ENCODE measurements at places on chromosomes 1 and 21.

- H3K4me1 ChIP-seq, result peaks cover 40% of the 10 kb centered on the region
- DNase-seq, result peak; percentile 79
- H3K27me3 ChIP-seq, result no peaks in the 10 kb centered on the region
- H3K27ac ChIP-seq, result peak overlapping the region; percentile 92
- peak overlapping the region; percentile 42 for H3K4me3 ChIP-seq
These were observed 28.1 kb downstream of the AHDC1 start for GRCh38 chr1:27575840-27576331.

GRCh38 chr1:998745-998994 is 1.2 kb downstream of the HES4 start:
- H3K4me3 ChIP-seq, result peak overlapping the region; percentile 57
- H3K4me1 ChIP-seq, result no peaks in the 10 kb centered on the region
- peak; percentile 58 for DNase-seq
- H3K27me3 ChIP-seq, result no peaks in the 10 kb centered on the region
- no peak overlapping the region for H3K27ac ChIP-seq

DNA sequence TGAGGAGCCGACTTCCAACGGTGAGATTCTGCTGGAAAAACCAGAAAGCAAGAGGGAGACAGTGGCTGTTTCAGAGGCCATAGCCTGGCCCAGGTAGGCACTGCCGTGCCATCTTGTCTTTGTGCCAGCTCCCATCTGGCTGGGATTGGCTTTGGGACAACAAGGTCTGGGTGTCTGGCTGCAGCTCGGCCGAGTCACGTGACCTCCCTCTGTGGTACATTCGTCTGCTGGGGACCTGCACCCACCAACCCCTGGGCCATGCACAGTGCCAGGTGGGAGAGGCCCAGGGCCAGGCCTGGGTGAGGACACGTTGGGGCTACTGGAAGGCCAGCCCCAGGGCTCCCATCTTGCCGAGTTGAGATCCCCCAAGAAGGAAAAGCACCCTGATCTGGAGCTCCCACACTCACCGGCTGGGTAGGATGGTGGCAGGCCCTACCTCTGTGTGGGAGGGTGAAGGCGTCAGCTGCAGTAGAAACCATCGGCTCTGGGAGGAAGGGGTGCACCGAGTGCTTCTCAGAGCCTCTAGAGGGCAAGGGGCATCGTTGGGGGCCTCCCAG is 25.3 kb upstream of the TTC34 start:
- H3K4me3 ChIP-seq, result no peak overlapping the region
- no peaks in the 10 kb centered on the region for H3K36me3 ChIP-seq
- no peaks in the 10 kb centered on the region for H3K27me3 ChIP-seq
- H3K27ac ChIP-seq, result no peak overlapping the region
- no peak for DNase-seq

DNA sequence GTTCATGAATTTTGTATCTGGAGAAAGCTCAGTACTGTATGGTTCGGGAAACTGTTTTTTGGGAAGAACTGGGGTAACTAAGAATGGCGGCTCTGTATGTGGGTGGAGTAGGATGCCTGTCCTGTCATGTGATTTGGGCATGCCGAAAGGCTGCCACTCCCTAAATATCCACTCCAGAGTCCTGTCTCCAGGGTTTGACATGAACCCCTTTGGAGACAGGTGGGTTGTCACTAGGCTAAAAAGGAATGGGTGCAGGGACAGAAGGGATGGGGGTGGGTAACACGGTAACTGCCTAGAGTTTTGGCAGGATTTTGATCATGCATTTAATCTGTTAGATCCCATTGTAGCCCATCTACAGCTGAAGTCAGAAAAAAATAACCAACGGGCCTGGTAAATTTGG is 150.1 kb downstream of the KCNJ6 start:
- DNase-seq, result no peak
- no peak overlapping the region for H3K4me3 ChIP-seq
- no peak overlapping the region for H3K27ac ChIP-seq
- peaks cover 6% of the 10 kb centered on the region for H3K27me3 ChIP-seq
- H3K36me3 ChIP-seq, result no peaks in the 10 kb centered on the region

DNA sequence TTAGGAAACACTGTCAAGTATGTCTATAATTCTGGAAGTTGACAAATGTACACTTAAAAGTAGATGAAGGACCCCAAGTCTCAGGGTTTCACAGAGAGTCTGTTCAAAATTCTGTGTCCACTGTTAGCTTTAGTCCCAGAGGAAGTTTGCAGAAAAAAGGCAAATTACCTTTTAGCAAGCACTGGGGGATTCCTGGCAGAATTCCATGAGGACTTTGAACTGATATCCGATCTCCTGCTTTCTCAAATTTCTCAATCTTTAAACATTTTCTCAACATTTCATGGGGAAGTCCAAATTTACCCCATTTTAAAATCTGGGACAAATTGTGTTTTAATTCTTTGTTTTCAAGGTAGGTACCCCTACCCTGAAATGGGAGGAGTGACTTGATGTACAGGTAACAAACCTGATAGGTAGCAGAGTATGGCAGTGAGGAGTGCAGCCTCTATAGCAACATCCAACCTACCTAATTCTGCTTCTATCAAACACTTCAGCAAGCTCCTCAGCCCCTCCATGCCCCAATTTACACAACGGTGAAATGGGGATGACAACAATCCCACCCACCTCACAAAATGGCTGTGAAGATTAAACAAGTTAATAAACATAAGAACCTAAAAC is 344.9 kb downstream of the OMA1 start:
- no peaks in the 10 kb centered on the region for H3K4me1 ChIP-seq
- H3K27me3 ChIP-seq, result no peaks in the 10 kb centered on the region
- H3K4me3 ChIP-seq, result no peak overlapping the region
- no peak for DNase-seq

- DNase-seq, result no peak
- H3K4me1 ChIP-seq, result no peaks in the 10 kb centered on the region
- no peak overlapping the region for H3K4me3 ChIP-seq
- no peaks in the 10 kb centered on the region for H3K36me3 ChIP-seq
These were observed 4.3 kb downstream of the TSPAN2 start for GRCh38 chr1:115084902-115085511.

DNA sequence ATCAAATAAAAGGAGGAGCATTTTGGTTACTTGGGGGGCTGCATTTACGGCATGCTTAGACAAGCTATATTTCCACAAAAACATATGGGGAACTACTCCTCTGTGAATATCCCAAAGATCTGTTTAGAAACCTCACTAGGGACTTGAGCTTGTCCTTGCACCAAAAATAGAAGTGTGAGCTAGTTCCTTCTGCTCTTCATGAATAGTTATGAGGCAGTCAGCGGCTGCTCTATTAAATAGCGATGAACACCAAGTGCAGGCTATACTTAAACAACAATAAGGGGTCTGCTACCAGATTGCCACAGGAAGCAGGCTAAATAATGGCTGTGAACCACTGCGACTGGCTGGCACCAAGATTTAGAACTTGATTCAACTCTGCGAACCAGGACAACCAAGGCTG is 190.1 kb downstream of the PCP4 start:
- no peak overlapping the region for H3K4me3 ChIP-seq
- peaks cover 7% of the 10 kb centered on the region for H3K27me3 ChIP-seq
- H3K4me1 ChIP-seq, result no peaks in the 10 kb centered on the region
- H3K36me3 ChIP-seq, result no peaks in the 10 kb centered on the region
- H3K27ac ChIP-seq, result no peak overlapping the region
- no peak for DNase-seq

DNA sequence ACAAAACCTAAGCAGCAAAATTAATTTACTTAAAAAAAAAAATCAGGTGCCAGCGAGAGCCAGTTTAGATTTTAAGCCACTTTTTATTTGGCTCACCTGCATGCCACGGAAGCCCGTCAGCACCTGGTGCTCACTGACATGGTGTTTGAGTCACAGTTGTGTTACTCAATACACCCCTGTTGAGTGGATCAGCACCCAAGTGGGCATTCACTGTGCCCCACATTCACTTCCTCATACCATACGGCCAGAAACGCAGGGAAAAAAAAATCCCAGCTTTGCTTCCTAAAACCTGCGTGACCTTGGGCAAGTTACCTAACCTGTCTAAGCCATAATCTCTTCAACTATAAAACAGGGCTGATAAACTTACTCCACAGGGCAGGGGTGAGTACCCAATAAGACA is 42.8 kb upstream of the SIM2 start:
- no peak overlapping the region for H3K4me3 ChIP-seq
- no peaks in the 10 kb centered on the region for H3K27me3 ChIP-seq
- H3K4me1 ChIP-seq, result no peaks in the 10 kb centered on the region
- no peaks in the 10 kb centered on the region for H3K36me3 ChIP-seq
- no peak overlapping the region for H3K27ac ChIP-seq

DNA sequence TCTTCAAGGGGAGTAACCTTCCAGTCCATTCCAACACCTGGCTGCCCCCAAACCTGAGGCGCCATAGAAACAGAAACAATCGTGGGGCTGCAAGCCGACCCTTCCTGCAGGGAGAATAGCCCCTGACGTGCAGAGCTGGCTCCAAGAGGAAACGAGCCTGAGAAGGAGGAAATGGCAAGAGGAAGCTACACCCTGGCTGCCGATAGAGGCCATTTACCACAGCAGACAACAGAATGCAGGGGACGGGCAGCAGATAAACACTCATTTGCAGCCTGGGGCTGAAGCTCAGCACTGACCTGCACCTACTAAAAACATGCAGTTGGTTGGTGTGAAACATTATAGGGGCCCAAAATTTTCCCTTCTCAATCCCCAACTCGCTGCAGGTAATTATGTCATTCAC is 8.7 kb upstream of the TDRD10 start:
- no peaks in the 10 kb centered on the region for H3K4me1 ChIP-seq
- H3K27ac ChIP-seq, result no peak overlapping the region
- no peaks in the 10 kb centered on the region for H3K36me3 ChIP-seq
- DNase-seq, result no peak
- H3K27me3 ChIP-seq, result no peaks in the 10 kb centered on the region
- no peak overlapping the region for H3K4me3 ChIP-seq

- H3K4me3 ChIP-seq, result no peak overlapping the region
- DNase-seq, result no peak
- H3K27ac ChIP-seq, result no peak overlapping the region
- H3K4me1 ChIP-seq, result peaks cover 9% of the 10 kb centered on the region
These were observed 14.3 kb downstream of the CD2 start for GRCh38 chr1:116768416-116769103.

DNA sequence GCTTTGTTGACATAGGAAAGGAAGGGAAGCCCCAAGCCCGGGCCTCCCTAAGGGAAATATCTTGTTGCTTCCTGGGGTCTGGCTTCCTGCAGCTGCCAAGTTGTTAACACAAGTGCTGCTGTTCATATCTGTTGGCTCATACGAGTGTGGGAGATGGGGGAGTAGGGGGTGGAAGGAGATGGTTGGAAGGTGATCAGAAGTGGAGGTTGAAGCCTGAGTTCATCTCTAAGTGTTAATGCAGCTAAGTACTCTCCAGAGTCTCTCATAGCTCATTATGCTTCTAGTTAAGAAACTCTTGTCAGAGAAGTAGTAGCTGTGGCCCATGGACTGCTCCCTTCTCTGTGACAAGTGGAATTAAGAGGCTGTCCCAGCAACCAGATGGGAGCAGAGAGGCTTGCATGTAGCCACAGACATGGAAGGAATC is 319.2 kb upstream of the SPAG17 start:
- DNase-seq, result no peak
- no peaks in the 10 kb centered on the region for H3K36me3 ChIP-seq
- H3K27me3 ChIP-seq, result no peaks in the 10 kb centered on the region

GRCh38 chr1:161071886-161072371 is 2.2 kb upstream of the ARHGAP30 start:
- peak; percentile 70 for DNase-seq
- no peak overlapping the region for H3K4me3 ChIP-seq
- H3K4me1 ChIP-seq, result no peaks in the 10 kb centered on the region
- no peaks in the 10 kb centered on the region for H3K27me3 ChIP-seq
- no peaks in the 10 kb centered on the region for H3K36me3 ChIP-seq
- no peak overlapping the region for H3K27ac ChIP-seq

GRCh38 chr1:230693221-230693620 is 20.7 kb downstream of the AGT start:
- H3K4me1 ChIP-seq, result no peaks in the 10 kb centered on the region
- DNase-seq, result no peak
- H3K27ac ChIP-seq, result no peak overlapping the region

GRCh38 chr1:169371404-169371803 is 3.4 kb downstream of the BLZF1 start:
- no peak overlapping the region for H3K4me3 ChIP-seq
- no peaks in the 10 kb centered on the region for H3K27me3 ChIP-seq
- peaks cover 7% of the 10 kb centered on the region for H3K36me3 ChIP-seq
- no peak for DNase-seq
- no peak overlapping the region for H3K27ac ChIP-seq

DNA sequence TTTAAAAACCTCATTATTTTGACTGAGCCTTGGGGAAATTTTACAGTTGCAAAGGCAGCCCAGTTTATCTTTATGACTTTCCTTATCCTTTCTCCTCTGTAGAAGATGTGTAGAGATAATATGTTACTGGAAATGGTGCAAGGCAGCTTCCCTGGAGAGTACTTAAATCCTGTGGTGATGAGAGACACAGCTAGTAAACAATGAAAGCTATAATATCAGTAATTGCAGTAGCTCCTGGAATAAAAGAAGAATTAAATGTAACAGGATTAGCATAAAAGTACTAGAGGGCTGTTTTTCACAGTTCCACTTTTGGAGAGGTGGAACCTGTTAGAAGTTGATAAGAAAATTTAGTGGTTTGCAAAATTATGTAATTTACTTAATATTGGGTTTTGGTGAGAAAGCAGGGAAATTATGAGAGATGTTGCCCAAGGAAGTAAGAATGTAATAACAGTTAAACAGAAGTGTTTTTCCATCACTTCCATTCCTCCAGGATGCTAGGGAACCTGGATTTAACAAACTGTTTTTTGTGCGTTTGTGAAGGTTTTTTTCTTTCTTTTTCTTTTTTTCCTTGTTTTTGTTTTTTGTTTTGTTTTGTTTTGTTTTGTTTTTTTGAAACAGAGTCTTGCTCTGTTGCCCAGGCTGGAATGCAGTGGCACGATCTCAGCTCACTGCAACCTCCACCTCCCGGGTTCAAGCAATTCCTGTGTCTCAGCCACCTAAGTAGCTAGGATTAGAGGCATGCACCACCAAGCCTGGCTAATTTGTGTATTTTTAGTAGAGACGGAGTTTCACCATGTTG is 15.7 kb upstream of the EDEM3 start:
- H3K4me1 ChIP-seq, result peaks cover 25% of the 10 kb centered on the region
- no peak overlapping the region for H3K27ac ChIP-seq
- H3K4me3 ChIP-seq, result no peak overlapping the region
- no peaks in the 10 kb centered on the region for H3K27me3 ChIP-seq
- no peaks in the 10 kb centered on the region for H3K36me3 ChIP-seq

DNA sequence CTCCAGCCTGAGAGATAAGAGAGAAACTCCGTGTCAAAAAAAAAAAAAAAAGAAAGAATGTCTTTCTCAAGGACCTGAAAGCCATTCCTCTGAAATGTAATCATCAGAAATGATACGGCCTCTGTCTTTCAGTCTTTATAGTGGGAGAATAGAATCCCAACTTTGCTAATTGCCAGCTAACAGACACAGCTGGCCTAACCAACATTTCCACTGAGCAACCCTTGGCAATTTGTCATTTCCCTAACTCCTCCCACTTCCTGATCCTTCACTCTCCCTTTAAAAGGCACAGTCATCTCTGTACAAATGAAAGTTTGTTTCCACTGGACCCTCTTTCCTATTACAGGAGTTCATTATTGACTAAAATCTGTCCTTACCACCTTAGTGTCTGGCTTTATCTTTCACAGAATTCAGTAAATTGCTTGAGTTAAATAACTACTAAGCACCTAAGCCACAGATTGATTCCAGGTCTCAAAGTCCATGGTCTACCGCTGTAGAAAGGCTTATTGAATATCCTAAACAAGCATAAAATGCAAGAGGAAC is 4.3 kb upstream of the CBR1 start:
- H3K4me3 ChIP-seq, result no peak overlapping the region
- no peak for DNase-seq
- no peaks in the 10 kb centered on the region for H3K27me3 ChIP-seq
- no peaks in the 10 kb centered on the region for H3K4me1 ChIP-seq
- no peaks in the 10 kb centered on the region for H3K36me3 ChIP-seq

GRCh38 chr1:79777481-79778219 is 771.1 kb upstream of the ADGRL4 start:
- no peak overlapping the region for H3K27ac ChIP-seq
- H3K27me3 ChIP-seq, result no peaks in the 10 kb centered on the region
- H3K4me1 ChIP-seq, result no peaks in the 10 kb centered on the region

Measured in pancreas (tissue), 10 donors.